HuH-7.5 (cell line): ENCODE measurements at places on chromosomes 5 and 9.

GRCh38 chr9:108270561-108270960, 585.2 kb downstream of the ACTL7B start:
- no peak for DNase-seq

DNA sequence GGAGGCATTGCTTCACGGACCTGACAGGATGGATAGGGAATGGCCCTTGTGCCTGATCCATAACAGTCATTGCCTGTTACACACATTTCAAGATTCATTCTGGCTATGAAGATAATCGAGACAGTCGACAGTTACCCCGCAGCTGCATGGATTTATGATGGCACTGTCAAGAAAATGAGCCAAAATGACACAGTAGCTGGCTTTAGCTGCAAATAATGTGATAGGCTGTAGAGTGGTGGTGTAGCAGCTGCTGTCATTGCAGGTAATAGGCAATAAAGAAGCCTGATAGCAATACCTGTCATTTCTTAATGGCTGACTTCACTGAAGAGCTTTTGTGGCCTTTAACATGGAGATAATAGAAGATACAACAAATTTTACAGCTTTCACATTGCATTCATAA, 1085.2 kb upstream of the ARRDC3 start:
- no peak for DNase-seq

DNA sequence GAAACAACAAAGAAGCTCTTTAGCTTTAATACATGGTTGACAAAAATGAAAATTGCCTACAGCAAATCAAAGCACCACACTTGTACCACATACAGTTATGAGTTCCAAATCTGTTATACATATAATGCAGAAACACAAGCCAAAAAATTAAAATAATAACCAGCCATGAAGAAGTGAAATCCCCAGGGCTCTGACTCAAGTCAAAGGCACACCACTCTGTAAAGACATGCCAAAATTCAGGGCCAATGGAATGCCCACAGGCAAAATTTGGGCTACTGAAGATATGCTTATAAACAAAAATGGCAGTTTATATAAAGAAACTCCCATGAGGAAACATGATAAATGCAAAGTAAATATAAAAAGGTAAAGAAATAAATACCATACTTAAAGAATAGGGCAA, 29.0 kb downstream of the THBS4 start:
- DNase-seq = no peak

DNA sequence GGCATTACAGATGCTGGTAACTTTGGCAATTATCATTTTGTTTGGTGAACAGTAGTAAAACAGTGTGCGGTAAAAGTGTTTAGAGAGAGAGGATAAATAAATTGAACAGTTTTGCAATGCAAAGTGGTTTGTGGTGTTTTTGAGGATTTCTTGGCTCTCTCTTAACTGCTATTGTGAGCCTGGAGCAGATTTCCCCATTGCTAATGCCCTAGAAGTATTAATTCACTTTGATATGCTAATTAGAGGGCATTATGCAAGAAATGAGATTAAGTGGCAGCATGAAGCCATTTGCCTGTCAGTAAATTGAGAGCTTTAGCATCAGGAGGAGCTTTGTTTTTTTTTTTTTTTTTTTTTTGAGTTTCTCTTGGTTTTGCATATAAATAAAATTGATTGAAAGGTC, 8.2 kb downstream of the PBX3 start:
- DNase-seq = no peak

DNA sequence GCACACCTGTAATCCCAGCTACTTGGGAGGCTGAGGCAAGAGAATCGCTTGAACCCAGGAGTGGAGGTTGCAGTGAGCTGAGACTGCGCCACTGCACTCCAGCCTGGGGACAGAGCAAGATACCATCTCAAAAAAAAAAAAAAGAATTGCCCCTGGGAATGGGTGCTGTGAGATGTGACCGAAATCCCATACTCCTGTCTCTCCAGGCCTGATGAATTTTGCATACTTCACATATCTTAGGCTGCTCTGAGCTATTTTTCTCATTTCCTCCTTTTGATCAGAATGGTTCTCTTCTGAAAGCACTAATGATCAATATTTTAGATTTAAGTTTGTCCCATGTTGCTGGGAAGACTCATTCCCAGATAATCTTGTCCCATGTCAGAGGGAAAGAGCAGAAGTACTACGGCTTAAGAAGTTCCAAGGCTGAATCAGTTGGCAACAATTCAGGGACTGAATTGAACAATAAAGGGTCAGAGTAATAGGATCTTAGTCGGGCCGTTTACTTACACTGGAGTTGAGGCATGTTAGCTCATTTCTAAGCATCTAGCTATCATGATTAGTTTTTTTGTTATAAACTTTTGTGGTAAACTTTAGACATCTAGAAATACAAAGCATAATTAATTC, 44.2 kb upstream of the TENT2 start:
- DNase-seq = no peak
